ENCODE measurements at places on chromosomes 4 and X. TPM values are rescaled to one million over a fixed set of nuclear protein-coding genes. Genes with fewer than 3 reads are reported as not detected.

PF4V1 gene
- not detected for total RNA-seq

SH3RF1 gene
- total RNA-seq = not detected

BGN gene
- not detected for total RNA-seq

POU3F4 gene
- total RNA-seq = not detected

TMEM144 gene
- not detected for total RNA-seq

NAT8L gene
- total RNA-seq = 0.11 TPM

PRR32 gene
- total RNA-seq = not detected

SH2D1A gene
- total RNA-seq = 44.4 TPM

DNA sequence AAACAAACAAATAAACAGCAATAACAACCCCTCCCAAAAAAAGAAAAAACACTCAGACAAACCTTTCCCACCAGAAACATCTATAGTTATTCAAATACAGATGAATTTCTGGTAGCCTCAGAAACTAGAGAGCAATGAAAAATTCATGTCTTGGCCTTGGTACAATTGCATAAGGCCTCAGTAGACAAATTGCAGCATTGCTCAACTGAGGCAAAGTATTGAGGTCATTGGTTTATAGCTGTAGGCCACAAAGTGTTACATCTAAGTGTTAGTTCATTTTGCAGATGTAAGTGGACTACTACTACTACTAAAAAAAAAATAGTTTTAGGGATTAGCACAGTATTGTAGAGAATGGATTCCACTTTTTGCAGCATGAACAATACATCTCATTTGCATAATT, 2268.3 kb downstream of the ARAP2 start:
- DNase-seq = no peak

- DNase-seq = peak; percentile 91
Observed at GRCh38 chrX:49155900-49156837, 6.4 kb upstream of the MAGIX start.

DNA sequence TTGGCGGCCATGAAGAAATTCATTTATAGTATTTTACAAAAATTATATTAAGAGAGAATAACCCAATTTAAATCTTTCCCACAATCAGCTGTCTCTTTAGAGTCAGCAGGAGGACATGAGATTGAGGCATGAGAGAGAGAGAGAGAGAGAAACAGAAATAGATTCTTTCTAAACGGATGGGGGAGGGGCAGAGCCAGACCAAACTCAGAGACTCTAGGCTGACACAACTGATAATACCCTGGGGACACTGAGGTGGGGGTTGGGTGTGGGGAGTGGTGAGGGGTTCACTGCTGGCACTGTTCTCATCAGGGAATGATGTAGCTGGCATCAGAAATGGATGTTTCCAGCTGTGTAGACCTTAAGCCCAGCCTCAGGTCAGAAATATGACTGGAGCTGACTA, 20.5 kb upstream of the HOPX start:
- DNase-seq = no peak

DNA sequence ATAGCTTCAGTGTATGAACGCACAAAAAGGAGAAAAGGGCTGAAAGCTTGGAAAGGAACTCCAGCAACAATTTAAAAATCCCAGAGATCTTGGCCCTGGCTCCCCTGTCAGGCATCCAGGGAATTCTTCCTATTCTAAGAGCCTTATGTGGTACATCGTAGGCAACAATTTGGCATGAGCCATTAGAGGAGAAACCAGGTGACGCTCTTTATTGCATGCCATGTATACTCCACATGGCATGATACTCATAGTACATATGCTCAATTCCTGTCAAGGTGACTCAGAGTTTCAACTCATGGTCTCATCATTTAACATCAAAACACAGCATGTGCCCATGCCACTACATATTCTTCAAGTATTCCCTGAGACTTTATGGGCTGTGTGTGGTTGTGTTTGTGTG, 191.3 kb downstream of the OR13H1 start:
- DNase-seq = no peak

GRCh38 chrX:120769576-120770341, 105.9 kb downstream of the CT47B1 start:
- no peak for DNase-seq

DNA sequence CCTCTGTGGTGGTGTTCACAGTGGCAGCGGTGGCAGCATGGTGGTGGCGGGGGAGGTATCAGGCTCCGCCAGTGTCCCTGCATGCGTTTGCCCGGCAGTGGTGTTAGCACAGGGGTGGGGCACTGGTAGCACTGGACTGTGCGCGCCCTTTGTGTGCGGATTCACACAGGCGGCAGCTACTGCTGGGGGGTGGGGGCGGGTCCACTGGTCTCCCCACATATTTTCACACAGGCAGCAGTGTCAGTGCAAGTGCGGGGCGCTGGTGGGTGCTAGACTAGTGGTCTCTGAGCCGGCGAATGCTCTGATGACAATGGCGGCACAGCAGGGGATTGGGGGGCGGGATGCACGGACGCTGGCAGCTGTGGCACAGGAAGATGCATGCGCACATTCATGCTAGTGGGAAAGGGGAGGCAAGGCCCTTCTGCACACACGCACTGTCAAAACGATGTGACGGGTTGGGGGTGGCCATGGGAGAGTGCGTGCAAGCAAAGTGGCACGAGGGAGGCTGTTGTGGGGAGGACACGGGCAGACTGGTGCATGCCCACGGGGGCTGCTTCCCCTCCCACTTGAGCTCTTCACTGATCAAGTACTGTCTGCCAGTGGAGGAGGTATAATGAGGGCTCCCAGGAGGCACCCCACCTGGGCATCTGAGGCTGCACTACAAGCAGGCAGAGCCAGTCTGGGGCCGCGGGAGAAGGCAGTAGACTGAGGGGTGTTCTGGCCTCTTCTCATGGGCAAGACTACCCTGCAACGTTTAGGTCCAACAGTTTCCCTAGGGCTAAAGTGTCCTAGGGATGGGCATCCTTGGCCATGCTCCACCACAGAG, 53.0 kb downstream of the POF1B start:
- no peak for DNase-seq

GRCh38 chrX:68917799-68918198, 89.0 kb downstream of the EFNB1 start:
- DNase-seq = no peak

DNA sequence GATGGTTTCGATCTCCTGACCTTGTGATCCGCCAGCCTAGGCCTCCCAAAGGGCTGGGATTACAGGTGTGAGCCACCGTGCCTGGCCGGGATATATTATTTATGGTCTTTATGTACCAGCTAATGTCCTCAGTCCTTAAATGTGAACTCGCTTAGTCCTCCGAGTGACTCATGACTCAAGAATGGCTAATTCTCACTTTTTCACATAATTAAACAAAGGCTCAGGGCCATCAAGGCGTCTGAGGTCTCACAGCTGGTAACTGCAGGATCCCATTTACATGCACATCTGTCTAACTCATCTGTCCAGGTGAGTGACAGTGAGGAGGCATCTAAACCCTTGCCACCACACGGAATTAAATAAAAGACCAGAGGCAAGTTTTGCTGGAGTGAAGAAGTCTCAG, 73.5 kb downstream of the HS3ST1 start:
- DNase-seq = no peak

GRCh38 chr4:123298801-123299200, 97.8 kb upstream of the SPRY1 start:
- no peak for DNase-seq

DNA sequence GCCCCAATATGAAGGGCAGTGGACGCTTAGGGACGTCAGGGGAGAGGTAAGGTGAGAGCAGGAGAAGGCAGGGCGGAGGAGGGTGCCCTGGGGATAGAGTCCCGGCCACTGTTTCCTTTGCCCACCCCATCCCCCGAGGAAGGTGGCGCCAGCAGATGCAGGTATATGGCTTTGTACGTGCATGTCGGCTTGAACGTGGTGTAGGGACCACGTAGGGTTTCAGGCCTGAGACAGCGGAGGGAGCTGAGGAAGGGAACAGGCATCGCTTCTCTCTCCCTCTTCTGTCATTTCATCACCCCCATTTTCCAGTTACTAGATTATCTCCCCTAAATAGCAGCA, 97.9 kb downstream of the PHKA2 start:
- DNase-seq = peak; percentile 10

DNA sequence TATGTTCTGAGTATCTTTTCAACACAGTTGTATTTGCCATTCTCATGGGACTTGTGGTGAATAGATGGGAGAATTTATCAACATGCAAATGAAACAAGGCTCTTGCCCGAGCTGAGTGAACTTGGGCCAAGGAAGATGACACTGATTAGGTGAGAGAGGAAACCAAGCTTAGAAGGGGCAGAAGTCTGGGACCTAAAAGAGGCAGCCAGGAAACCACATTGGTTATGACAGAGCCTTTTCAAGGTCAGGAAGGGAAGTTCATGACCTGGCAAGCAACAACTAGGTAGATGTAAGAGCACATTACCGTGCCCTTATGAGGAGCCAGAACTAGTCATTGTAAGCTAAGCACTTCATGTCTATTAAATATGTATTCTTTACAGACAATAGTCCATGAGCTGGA, 590.3 kb downstream of the PACRGL start:
- DNase-seq = no peak

DNA sequence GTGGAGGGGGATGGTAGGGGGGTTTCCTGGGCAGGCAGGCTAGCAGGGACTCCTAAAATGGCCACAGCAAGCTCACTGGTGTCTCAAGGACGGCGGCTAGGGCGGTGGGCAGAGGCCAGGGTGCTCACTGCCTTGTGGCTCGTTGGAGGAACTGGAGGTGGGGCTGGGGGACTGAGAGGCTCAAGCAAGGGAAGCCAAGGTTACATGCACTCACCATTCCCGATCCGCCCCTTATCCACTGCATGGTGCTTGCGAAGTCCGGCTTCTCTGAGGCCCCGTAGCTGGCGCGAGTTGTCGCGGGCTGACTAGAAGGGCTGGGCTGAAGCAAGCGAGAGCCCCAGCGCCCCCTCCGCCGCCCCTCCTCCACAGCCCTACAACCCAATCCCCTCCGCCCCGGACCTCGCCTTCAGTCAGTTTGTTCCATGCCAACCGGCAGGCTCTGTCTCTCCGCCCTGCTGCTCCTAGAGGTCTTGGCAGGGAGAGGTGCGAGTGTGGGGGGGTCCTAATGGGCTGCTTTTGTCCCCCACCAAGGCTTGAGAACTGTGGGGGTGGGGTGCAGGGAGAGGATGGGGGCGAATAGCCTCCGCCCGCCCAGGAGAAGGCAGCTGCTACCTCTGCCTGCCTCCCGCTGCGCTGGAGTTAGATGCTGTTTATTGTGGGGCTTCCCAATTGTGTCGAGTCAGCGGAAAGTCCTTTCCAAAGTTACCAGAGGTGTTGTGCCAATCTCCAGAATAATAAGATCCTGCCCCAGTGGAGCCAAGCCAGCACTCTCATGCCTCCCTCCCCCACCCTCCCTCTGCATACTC, at the start of gene ARHGEF9:
Gene ARHGEF9, minus strand, starts transcription at position 313 of the 806 bp plus-strand sequence. Its CDS starts 69 bp downstream, at position 244.
- DNase-seq = no peak

DNA sequence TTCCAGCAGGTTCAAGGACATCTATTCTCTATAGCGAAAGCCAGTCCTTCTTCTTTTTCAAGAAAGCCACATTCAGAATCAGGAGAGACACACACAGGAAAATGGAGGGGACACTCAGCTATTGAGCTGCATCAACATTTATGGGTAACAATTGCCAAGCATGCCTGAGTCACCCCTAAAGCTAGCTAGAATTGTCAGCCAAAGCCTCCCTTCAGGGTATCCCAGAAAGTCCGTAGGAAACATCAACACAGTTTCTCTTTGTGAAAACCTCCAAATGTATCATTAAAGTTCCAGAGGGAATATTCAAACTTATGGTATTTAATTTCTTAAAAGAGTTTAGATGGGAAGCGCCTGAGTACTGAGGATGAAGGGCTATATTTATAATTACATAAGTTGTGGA, 331.1 kb upstream of the SLC7A11 start:
- DNase-seq = no peak

Measured in CD8-positive, alpha-beta T cell (primary cell).